GM12878 (cell line): ENCODE measurements at places on chromosomes 2 and 18.

- no peak for DNase-seq
Observed at GRCh38 chr2:230687498-230687897, 25.1 kb upstream of the CAB39 start.

DNA sequence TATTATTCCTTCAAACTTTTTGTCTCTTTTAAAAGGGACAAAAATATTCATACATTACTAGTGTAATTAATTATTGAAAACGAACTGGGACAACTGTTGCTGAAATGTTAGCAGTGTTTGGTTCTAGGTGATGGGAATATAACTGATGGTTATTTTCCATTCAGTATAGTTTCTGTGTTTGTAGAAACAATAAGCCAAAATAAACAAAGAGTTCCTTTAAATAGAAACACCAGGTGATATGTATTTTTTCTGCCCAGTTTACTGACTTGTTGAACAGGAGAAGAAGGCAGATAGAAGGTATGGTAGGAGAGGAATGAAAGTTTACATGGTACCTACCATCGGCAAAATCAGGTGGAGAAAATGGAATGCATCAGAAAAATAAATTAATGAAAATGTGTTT, 74.2 kb downstream of the LYPD6B start:
- DNase-seq: no peak

- no peak for DNase-seq
Observed at GRCh38 chr2:160721089-160722040, 227.8 kb upstream of the RBMS1 start.

DNA sequence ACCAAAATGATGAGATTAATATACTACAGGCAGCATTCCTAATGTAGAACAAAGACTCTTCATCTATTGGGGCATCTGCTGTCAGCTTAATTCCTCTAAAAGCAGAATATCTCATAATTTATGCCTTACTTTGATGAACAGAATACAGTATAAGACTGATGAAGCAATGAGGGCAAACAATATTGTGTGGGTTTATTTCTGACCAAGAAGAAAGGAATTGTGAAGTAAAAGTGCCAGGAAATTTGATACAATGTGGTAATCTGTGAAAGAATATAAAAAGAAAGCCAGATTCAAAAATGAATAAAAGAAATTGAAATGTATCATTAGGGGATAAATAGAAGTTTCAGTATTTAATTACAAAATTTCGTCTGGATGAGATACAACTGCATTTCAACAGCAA, 78.8 kb upstream of the TTC21B start:
- DNase-seq: no peak

- no peak for DNase-seq
Observed at GRCh38 chr2:238440767-238441166, 14.0 kb downstream of the ASB1 start.

- DNase-seq: no peak
Observed at GRCh38 chr18:36640021-36640952, 188.5 kb downstream of the TPGS2 start.

DNA sequence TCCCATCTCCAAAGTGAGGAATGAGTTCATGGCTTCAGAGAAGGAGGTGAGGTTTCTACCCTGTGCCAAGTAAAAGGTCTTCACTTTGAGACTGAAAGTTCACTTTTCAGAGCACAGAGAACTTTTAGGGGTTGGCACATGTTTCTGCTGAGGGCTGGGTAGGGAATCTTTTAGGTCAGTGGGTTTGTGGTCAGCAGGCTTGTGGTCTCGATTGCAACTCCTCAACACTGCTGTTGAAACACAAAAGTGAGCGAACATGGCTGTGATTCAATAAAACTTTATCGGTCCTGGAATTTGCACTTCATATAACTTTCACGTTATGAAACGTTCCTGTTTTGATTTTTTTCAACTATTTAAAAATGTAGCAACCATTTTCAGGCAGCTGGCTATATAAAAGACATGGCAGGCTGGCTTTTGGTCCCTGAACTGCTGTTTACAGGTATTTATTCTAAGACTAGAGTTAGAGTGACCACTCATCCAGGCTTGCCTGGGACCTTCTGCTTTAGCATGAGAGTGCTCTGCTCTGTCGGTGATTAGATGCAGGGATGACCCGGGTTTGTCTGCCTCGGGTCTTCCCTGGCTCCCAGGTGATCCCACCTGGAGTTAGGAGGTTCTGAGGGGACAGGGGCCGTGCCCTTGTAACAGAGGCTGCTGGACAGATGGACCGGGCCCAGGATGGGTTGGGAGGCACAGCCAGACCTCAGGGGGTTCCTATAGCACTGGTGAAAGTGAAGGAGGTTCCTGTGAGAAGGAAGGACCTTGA, 62.7 kb upstream of the TAF1B start:
- DNase-seq: no peak

DNA sequence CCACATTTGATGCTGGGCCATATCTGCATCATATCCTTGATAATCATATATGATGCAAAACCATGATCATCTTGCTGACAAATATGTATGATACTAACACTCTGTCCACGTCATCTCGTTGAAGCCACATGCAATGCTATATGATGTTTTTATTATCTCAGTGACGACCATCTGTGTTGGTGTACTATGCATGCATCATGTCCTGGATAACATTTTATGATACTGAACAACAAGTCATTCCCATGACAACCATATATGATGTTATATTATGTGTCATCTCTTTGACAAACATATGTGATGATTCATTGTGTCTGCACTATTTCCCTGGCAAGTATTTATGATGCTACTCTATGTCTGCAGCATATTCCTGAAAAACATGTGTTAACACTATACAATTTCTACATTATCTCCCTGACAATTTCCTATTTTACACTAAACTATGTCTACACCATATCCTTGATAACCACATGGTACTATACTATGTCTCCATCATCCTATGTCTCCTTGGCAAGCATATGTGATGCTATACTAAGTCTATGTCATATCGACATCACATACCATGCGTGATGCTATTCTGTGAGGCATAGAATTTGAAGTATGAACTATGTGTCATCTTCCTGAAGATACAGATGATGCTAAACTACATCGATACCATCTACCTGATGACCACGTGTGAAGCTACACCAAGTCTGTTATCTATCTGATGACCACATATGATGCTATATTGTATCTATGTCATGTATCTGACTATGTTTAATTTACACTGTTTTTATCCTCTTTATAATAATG, 37.0 kb downstream of the DAW1 start:
- DNase-seq: no peak

- no peak for DNase-seq
Observed at GRCh38 chr18:25289001-25289631, 62.9 kb downstream of the ZNF521 start.

GRCh38 chr18:61572871-61573270, 239.6 kb downstream of the CDH20 start:
- no peak for DNase-seq

- no peak for DNase-seq
Observed at GRCh38 chr2:157806426-157807077, 69.6 kb downstream of the ACVR1 start.

- no peak for DNase-seq
Observed at GRCh38 chr2:241546771-241547498, 11.6 kb upstream of the BOK start.

GRCh38 chr18:72720116-72720515, 147.7 kb downstream of the NETO1 start:
- no peak for DNase-seq

DNA sequence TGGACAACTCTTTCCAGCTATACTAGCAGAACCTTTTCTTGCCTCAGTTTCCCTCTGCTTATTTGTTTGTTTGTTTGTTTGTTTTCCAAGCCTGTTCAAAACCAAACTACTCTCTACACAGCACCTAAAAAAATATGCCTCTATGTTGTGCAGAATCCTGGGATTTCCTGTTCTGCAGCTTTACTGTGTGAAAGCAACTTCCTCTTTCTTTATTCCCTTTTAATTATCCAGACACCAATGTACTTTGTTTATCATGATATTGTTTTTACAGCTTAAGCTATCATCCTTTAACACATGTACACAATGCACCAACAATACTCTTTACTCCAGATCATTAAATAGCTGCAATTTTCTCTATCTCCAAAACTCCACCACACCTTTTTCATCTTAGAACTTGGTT, 259.5 kb downstream of the EPHA4 start:
- no peak for DNase-seq

- no peak for DNase-seq
Observed at GRCh38 chr2:186862869-186863709, 14.1 kb upstream of the ZSWIM2 start.

DNA sequence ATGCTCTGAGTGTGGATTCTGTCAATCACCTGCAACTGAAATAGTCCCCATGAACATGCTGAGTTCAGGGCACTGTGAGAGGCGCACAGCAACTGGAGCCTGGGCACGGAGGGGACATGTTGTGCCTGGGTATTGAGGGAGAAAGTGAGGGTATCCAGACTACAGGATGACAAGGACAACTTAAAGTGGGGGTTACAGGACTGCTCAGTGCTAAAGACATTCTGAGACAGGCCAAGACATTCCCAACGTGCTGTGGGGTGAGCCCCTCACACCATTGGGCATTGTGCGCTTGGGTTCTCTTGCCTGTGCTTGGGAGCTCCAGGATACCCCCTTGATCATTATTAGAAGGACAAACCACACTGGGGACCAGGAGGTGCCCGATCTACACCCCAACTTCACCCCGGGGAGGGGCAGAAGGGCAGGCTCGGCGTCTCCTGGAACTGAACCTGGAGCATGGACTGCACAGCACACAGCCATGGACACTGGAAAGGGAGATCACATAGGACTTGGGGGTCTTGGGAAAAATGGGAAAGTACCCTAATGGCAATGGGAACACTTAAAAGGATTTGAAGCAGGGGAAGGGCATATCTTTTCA, 72.5 kb upstream of the HDAC4 start:
- DNase-seq: no peak

DNA sequence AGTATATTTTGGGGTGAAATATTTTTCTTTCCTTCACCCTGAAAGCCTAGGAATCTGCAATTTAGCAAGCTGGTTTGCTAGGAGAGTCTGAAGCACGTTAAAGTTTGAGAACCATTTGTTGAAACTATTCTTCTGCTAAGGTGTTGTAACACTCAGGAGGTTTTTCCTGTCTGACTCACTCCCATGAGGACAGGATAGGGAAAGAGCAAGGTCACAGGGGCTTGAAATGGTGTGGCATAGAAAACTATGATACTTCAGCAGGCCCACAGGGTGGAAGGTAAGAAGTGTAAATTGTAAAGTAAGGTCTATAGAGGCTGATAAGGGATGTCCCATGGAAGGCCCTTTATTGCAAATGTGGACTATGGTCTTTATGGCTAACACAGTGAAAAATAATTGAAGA, 177.7 kb upstream of the ZC3H15 start:
- DNase-seq: no peak

DNA sequence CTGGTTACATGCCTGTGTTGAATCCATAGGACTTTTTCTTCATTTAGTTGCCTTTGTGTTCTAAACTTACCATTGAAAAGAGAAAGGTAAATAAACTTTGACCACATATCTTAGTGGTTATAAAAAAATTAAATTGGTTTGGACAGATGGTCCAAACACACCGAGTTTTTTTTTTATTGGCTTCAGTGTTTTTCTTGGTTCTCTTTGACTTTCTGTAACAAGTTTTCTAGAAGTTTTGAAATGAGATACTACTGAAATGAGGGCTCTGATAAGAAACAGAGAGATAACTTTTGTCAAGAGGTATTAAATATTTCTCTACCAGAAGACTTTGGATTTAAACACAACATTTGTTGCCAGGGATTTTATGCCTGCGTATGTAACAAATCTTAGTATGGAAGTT, 20.7 kb downstream of the SPTBN1 start:
- DNase-seq: no peak

DNA sequence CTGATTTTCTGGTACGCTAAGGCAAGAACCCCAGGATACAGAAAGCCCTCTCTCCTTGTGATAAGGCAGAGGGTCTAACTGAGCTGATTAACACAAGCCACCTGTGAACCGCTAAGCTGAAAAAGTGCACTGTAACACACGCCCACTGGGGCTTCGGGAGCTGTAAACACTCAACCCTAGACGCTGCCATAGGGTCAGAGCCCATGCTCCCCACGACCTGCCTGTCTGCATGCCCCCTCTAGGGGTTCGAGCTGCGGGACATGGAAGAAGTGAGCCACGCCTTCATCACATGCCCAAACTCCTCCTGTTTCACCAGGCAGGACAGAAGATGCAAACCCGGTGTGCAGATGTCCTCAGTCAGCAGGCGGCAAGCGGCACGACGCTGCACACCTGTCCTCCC, 173.9 kb upstream of the RAB12 start:
- DNase-seq: no peak

DNA sequence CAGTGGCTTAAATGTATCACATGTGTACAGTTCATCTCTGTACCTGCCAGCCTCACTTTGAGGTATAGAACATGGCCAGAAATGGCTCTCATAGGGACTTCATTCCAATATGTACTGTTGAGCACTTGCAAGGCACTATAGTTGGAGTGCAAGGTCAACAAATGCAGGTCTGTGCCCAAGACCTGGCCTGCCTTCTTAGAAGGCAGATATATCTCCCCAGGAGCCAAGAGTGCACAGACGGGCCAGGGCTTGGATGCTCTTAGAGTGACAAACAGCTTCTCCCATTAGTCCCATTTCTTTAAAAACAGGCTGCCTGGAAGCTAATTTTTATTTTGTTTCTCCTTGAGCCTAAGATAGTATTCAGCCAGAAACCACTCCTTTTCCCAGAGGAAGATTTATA, 7.3 kb downstream of the TEX261 start:
- DNase-seq: no peak

DNA sequence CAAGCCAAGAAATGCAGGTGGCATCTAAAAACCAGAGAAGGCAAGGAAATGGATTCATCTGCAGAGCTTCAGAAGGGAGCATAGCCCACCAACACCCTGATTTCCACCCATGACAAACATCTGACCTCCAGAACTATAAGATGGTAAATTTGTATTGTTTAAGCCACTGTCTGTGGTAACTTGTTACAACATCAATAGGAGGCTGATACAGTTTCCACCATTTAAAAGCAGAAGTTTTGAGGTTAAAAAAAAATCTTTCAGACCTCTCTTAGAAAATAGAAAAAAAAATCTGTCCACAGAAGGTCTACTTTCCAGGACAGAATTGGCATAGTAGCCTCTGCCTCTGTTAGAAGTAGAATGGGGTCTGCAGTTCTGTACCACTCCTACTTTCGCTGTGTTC, 37.2 kb downstream of the SLC40A1 start:
- no peak for DNase-seq

DNA sequence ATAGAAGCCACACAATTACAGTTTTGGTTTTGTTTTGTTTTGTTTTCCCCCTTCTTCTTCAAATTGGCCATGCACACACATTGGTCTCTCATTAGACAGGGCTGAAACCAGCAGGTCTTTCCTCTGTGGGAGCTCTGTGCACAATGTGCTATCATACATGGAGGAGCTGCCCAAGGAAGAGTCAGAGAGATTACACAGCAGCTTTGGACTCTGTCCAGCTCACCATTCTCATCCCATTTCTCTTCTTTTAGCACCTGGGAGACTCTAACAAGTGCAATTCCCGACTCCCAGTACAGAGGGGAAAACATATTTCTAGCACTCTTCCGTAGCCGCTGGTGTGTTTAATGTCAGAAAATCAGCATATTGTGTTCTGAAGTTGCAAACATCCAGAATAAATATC, 29.4 kb downstream of the POU3F3 start:
- no peak for DNase-seq

- DNase-seq: no peak
Observed at GRCh38 chr2:187310701-187311100, 137.4 kb downstream of the CALCRL start.
